ENCODE measurements at places on chromosomes 11 and 22. TPM values are rescaled to one million over a fixed set of nuclear protein-coding genes. Genes with fewer than 3 reads are reported as not detected.

SHANK2 gene
- total RNA-seq = not detected

CLMP gene
- total RNA-seq = 11.6 TPM

SLC17A6 gene
- not detected for total RNA-seq

MS4A4A gene
- not detected for total RNA-seq

CHRNA10 gene
- total RNA-seq = 0.66 TPM

DUSP8 gene
- total RNA-seq = 0.85 TPM

KDELR3 gene
- total RNA-seq = 36.0 TPM

FAM227A gene
- total RNA-seq = 2.1 TPM

PEX16 gene
- total RNA-seq = 33.1 TPM

All from endothelial cell of coronary artery (primary cell).